Astrocyte (in vitro differentiated cells and primary cell): ENCODE measurements at places on chromosomes 1 and 21. TPM values are rescaled to one million over a fixed set of nuclear protein-coding genes. Genes with fewer than 3 reads are reported as not detected.

DNA sequence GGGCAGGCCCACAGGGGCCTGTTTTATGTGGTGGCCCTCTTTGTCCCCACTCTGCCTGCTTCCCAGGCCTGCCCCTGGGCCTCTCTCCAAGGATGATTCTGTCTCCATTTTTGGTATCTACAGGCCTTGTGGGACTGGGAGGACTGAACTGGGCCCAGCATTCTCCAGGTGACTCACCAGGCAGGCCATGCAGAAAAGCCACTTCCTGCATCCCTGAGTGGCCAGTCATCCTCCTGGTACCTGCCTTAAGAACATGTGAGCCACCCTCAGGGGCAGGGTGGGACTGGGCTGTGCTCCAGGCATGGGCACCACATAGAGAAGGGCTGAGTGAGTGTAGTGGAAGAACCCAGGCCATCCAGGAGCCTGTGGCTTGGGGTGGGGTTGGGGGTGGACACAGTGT is 20.0 kb upstream of the BCAR3 start:
- DNase-seq: peak; percentile 100

DNA sequence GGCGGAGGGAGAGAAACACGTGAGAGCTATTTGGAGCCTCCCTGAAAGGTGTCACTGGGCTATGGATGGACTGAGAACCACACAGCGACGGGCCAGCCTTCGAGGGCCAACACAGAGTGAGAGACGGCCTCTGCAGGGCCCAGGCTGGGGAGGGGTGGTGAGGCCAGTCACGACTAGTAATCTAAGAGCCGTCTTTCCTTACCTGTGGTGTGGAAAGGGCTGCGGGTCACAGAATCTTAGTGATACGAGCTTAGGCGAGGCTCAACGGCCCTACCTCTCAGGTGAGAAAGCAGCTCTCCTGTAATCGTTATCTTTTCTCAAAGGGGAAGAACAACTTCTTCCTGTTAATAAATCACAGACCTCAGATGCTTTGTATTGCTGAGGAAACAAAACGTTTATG is 33.4 kb upstream of the COX20 start:
- DNase-seq: no peak

DNA sequence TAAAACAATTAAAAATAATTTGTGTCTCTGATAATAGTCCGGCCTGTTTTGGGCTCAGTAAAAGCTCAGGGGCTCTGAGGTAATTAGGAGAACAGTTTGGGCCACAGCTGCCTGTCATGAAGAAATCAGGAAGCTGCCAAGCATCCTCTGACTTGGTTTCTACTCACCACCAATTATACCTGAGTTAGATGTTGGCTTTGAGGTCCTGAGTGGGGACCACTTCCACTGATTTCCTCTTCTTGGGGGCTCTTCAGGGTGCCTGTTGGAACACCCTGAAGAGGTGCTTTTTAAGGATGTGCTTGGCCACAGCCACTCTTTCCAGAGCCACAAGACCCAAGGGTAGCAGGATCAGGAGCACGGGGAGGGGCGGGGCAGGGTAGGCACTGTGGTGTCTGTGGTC is 10.9 kb downstream of the SLC6A17 start:
- DNase-seq: no peak

- DNase-seq: no peak
These were observed 19.0 kb downstream of the PARS2 start for GRCh38 chr1:54745274-54745673.

DNA sequence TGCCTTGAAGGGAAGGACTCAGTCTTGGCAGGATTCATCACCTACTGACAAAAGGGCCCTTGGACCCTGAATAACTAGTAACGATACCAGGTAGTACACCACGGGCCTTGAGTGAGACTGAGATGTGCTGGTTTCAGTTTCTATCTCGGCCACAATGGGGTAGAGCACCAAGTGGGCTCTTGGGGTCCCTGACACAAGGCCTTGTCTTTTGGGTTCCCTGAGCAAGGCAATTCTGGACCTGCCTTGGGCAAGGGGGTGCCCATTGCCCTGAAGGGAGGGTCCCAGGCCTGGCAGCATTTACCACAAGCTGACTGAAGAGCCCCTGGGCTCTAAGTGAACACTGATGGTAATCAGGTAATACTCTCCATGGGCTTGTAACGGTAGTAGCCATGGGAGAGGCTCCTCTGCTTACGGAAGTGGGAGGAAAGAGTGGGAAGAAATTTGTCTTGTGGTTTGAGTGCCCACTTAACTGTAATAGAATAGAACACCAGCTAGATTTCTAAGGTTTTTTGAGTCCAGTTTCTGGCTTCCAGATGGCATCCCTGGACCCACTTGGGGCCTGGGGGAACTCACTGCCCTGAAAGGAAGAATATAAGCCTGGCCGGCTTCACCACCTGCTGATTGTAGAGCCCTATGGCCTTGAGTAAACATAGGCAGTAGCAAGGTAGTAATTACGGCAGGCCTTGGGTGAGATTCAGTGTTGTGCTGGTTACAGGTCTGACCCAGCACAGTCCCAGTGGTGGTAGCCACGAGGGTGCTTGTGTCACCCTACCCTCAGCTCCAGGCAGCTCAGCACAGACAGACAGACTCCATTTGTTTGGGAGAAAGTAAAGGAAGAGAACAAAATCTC is 58.5 kb downstream of the WDR4 start:
- DNase-seq: no peak

GRCh38 chr21:31987696-31988095 is 114.9 kb downstream of the HUNK start:
- no peak for DNase-seq

- peak; percentile 71 for DNase-seq
These were observed 1.1 kb upstream of the SMG7 start for GRCh38 chr1:183470961-183471742.

- peak; percentile 29 for DNase-seq
These were observed 20.8 kb upstream of the RLF start for GRCh38 chr1:40140211-40140973.

DNA sequence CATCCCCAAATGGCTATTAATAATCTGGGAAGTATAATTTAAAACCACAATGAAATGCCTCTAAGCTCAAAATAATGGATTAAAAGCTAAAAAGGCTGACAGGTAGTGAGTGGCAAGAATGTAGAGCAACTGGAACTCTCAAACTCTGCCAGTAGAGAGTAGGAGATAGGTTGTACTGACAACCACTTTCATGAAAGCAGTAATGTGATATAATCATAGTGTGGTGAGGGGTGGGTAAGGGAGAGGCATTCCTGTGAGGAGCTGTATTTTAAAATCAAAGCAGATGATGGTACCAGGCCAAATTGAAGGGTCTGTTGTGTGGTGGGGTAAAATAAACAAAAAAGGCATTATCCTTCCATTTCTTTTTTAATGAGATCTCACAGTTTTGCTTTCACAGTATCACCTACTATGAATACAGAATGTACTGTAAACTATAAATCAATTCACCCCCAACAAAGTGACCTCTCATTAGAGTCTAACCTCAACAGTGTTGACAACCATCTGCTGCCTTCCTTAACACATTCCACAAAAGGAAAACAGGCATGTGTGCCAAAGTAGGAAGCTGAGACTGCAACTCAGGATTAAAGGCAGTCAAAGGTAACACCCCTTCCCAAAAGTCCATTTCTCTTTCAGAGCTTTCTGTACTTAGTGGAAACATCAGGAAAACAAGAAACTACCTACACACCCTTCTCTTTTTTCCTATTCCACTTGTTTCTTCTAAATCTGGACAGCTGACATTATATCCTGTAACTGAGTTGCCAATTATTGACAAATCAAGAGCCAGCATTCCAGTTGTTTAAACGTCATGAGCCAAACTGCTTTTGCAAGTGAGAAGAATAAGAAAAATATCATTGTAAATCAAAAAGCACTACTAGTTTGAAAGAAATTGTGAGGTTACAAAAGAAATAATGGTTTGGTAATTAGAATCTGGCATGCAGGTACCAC is 130.8 kb downstream of the FAF1 start:
- peak; percentile 50 for DNase-seq

The MPC2 gene
- total RNA-seq: 53.2 and 62.3 TPM in 2 replicates

The MEX3A gene
- 32.9 and 37.6 TPM in 2 replicates for total RNA-seq

The SH2D5 gene
- total RNA-seq: 4.0 and 5.9 TPM in 2 replicates

The DEGS1 gene
- total RNA-seq: 115 and 132 TPM in 2 replicates
